ENCODE measurements at places on chromosomes 2 and 18.
A peak's percentile ranks its signal among the peaks of the same experiment; 100 is the strongest.

DNA sequence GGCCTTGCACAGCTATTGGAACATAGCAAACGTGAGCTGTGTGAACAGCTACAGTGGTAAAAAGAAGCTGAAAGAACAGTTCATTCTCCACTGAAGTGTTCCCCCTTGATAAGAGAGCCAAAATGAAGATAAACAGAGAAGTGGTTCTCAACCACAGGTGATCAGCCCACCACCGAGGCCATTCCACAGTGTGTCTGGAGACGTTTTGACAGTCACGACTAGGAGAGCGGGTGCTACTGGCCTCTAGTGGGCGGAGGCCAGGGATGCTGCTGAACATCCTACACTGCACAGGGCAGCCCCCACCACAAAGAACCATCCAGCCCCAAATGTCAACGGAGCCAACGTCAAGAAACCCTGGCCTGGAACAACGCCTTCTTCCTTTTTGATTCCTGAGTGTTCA is 38.4 kb downstream of the ADCY3 start:
- no peak for DNase-seq

GRCh38 chr2:162063899-162064298 is 10.1 kb downstream of the DPP4 start:
- no peak for DNase-seq

DNA sequence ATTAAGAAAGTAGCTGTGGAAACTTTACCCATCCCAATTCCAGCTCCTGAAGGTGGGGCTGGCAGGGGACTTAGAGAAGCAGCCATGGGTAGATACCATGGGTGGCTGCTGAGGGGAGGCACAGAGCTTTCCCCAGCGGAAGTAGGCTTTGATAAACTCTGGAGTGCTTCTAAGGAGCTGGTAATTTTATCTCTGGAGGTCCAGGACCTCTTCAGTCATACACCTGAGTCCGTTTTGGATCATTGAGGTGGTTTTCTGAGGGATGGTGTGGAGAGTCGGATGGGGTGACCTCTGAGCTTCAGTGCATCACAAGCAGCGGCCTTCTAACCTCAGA is 36.7 kb upstream of the BMP10 start:
- DNase-seq = no peak

- DNase-seq = peak; percentile 70
Observed at GRCh38 chr18:34122724-34123334, 101.9 kb downstream of the NOL4 start.

- no peak for DNase-seq
Observed at GRCh38 chr18:63982361-63982760, 12.5 kb downstream of the SERPINB8 start.

DNA sequence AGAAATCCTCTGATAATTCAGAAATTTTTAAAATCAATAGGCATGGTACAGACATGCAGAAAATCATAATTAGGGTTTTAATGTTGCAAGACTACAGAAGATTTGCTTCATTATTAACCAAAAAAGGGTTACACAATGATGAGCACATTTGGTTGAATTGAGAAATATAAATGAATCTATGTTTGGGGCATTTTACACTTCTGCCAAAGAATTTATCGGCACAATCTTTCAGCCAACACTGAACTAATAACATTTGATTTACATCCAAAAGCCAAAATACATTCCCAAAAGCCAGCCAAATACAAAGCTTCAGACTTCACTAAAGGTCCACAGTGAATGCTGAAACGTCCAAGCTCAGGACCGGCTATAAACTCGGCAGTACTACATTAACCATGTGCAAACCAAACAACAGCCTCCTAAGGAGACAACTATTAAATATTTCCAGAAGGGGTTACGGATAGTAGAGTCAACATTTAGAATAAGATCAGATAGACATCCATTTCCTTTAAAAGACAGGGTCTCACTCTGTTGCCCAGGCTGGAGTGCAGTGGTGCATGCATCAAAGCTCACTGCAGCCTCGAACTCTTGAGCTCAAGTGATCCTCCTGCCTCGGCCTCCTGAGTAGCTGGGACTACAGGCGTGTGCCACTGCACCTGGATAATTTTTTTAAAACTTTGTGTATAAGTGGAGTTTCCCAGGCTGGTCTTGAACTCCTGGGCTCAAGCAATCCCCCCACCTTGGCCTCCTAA is 29.4 kb downstream of the SPRED2 start:
- no peak for DNase-seq

DNA sequence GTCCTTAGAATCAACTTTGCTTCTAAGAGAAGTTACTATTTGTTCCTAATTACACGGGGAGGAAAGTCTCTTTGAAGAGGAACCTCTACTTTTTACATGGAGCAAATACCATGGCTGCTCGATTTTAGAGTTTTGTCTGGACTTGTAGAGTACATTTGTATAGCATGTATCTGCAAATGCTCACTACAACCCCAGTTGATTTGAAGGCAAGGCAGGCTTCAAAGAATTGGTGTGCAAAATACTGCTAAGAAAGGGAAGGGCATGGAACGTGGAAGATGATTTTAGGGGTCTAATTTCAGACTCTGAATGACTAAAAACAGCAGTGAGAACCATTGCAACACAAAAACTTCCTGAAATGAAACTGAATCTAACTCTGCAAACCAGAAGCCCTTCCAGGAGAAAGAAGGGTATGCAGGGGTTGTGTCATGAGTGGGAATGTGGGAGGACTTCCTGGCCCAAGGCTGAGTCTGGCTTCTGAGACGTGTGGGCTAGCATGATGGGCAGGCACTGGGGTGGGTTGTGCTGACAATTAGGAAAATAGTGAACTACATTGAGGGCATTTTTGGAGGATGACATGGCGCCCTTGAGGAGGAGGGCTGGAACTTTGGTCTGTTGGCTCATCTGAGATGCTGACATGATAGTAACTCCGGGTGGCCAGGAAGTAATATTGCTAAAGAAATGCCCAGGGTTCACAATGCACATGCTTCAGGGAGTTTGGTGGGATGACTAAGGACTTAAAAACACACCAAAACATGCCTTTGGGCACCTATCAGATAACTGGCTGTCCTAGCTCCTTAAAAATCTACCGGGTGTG is 18.9 kb upstream of the IL1R2 start:
- DNase-seq = no peak

Measured in ACHN (cell line).